ENCODE measurements at places on chromosomes 11 and 22.

DNA sequence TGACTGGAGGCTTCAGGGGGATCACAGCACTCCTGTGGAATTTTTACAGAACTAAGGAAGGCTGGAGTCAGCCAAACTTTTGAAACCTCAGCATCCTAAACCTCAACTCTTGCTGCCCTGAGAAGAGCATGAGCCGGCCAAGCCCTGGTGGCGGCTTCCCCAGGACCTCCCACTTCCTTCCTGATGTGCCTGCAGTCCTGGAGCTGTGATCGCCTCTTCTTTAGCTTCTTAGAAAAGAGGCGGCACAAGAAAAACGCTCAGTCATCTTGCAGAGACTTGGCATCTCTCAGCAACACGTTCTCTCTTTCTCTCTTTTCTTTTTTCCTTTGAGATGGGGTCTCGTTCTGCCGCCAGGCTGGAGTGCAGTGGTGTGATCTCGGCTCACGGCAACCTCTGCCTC, 40.4 kb upstream of the AMPD3 start:
- H3K27me3 ChIP-seq: no peaks in the 10 kb centered on the region
- no peak for DNase-seq
- peak overlapping the region; percentile 66 for H3K27ac ChIP-seq
- H3K36me3 ChIP-seq: no peaks in the 10 kb centered on the region

DNA sequence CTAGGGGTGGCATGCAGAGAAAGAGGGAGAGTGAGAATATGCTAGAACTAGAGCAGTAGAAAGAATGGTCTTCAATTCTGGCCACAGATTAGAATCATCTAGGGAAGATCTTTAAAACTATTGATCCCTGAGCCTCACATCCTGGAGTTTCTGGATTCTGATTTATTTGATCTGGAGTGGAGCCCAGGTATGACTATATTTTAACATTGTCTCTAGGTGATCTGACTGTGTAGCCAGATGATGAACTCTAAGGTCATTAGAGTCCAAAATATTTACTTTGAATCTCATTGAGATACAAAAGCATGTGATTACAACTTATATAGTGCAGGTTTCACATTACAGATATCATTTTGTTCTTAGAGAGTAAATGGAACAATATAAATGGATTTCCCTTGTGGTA, 79.7 kb downstream of the FDX1 start:
- no peak overlapping the region for H3K4me3 ChIP-seq
- no peak for DNase-seq
- H3K36me3 ChIP-seq: no peaks in the 10 kb centered on the region

GRCh38 chr11:96112192-96113128, 188.6 kb upstream of the MTMR2 start:
- H3K27ac ChIP-seq: peak overlapping the region; percentile 83
- DNase-seq: peak; percentile 70
- peaks cover 9% of the 10 kb centered on the region for H3K36me3 ChIP-seq
- peaks cover 33% of the 10 kb centered on the region for H3K4me1 ChIP-seq
- H3K27me3 ChIP-seq: no peaks in the 10 kb centered on the region

DNA sequence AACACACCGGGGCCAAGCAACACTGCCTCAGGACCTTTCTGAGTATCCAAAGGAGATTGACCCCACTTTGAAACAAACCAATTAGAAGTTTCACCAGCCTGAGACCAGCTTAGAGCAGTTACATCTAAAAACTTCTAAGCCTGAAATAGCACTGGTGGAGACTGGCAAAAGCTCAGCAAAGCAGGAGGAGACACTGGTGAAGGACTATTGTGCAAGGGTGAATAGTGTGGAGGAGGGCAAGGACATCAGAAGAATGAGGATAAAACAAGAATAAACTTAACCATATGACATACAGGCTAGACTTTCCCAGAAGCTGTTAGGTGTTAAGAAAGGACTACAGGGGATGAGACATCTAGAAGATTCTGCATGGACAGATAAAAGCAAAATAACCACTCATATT, 152.4 kb downstream of the FCHSD2 start:
- peak overlapping the region; percentile 47 for H3K4me3 ChIP-seq
- H3K36me3 ChIP-seq: peaks cover 32% of the 10 kb centered on the region
- no peaks in the 10 kb centered on the region for H3K27me3 ChIP-seq
- no peak for DNase-seq

GRCh38 chr11:84390441-84391078, 1104.4 kb upstream of the CCDC90B start:
- H3K36me3 ChIP-seq: no peaks in the 10 kb centered on the region
- no peaks in the 10 kb centered on the region for H3K27me3 ChIP-seq
- no peak overlapping the region for H3K4me3 ChIP-seq
- no peak overlapping the region for H3K27ac ChIP-seq
- no peak for DNase-seq

Measured in natural killer cell treated with Interleukin-12 subunit alpha and Interleukin-12 subunit beta and Interleukin-15 and Interleukin-18, amount 100 ng/mL, for 72 hours (primary cell).